Cardiac septum (tissue), 1 donor: ENCODE measurements at places on chromosomes 5 and 9.

GRCh38 chr5:111252799-111253545, 28.8 kb downstream of the CAMK4 start:
- DNase-seq = no peak

DNA sequence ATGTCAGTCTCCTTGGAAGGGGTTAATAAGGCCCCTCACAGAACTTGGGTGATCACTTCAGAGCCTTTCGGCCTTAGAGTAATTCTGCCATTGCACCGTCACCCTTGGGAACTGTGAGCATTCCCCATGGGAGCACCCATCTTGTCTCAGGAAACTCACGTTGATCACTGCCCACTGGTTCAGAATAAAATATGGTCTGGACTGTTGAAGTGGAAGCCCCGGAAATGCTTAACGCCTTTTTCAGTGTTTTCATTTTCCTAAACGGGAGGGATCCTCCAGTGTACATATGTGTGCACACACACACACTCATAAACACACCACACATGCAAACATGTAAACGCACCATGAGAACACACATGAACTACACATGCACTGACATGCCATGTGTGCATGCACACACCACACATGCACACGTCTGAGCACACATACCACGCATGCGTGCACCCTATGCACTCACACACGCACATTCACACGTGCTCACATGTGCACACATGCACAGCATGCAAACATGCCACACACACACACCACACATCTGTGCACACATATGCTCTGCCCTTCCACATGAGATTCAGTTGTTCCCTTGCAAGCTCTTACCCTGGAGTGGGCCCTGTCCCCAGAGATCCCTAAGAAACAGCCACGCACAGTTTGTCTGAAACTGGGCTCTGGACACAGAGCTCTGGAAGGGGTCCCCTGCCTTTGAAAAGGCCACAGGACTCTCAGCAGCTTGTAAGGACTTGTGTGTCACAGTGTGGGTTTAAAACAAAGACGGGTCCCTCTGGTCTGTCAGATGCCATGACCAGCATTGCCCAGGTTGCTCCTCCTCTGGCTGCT, 17.0 kb downstream of the MRPL36 start:
- no peak for DNase-seq

GRCh38 chr5:91361790-91362189, 21.3 kb downstream of the ARRDC3 start:
- DNase-seq = no peak

GRCh38 chr9:15180124-15180523, 126.9 kb downstream of the TTC39B start:
- no peak for DNase-seq

DNA sequence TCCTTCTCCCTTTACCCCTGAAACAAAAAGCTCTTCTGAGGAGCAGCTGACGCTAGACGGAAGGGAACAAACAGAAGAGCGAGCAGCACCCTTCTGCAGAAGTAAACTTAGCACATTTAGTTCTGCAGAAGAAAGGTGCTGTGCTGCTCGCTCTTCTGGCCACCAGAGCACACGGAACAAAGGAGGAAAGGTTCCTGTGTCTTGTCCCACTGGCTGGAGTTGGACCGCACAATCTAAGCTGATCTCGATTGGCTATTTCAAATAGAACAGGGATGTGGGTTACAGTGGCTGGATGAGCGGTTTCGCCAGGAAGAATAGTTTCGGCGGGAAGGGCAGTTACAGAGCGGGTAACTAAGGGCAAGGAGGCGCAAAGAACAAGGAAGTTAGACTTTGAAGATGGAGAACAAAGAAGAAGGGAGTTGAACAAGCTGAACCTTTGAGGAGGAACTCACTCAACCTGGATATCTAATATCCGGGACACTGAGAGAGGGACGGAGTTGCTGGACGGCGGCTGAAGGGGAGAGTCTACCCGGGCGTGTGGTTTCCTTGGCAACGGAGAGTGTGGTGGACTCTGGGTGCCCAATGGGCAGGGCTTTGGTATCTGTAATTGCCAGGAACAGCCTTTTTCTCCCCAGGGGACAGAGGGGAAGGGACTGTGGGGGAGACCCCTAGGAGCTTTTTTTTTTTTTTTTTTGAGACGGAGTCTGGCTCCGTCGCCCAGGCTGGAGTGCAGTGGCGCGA, 7.1 kb downstream of the GTF3C5 start:
- no peak for DNase-seq

DNA sequence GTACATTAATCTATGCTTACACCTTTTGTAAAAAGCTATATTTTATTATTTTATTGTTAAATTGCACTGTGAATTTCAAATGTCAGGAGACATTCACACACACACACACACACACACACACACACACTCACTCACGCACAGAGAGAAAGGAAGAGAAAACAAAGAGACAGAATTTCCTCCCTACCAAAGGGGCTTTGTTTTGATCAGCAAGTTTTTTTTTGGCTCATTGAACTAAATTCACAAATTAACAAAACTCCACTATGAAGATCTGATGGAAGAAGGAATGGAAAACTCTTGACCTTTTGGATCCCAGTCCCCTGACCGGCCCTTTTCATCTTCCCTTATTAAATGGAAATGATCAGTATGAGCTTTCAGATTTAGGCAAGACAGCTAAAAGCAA, 161.2 kb downstream of the PDE4D start:
- DNase-seq = no peak

- DNase-seq = no peak
These were observed 19.1 kb downstream of the TRMO start for GRCh38 chr9:97903177-97903576.

- DNase-seq = no peak
These were observed 102.2 kb upstream of the IER5L start for GRCh38 chr9:129280236-129280622.

DNA sequence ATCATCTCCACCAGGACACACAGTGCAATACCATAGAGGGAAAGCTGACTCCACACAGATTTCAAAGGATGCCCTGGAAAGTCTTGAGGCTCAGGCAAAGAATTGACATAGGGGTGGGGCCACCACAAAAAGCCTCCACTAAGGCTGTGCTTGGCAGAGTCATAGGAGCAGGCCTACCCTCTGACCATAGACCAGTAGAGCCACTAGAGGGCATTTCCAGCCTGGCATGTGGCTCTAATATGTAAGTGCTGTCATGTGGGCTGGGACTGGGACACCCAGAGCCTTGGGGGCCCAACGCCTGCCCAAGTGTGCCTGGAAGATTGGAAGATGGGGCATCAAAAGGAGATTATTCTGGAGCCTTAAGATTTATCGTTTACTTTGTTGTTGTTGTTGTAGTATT, 726.0 kb downstream of the DNAH5 start:
- DNase-seq = no peak
